ENCODE measurements at places on chromosomes 1 and 21. TPM values are rescaled to one million over a fixed set of nuclear protein-coding genes. Genes with fewer than 3 reads are reported as not detected.

Gene MATN1
- 0.30 TPM for polyA plus RNA-seq

Gene CYP4A11
- 0.08 TPM for polyA plus RNA-seq

DNA sequence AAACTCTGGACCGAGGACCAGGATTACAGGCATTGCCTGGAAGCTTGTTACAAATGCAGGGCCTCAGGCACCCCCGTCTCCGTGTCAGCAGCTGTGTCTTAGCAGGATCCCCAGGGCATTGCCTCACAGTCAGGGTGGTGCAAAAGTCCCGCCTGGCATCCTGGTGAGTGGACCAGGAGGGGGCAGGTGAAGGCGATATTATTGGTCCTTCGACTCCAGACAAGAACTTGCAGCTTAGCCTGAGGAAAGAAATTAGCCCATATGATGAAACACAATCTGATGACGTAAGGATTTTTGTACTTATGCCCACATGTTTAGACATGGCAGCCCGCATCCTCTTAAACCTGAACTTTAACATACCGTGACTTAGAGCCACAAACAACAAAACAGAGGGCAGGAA lies 40.8 kb downstream of the RSPH1 start:
- DNase-seq = no peak

GRCh38 chr1:3410142-3410925 lies 44.1 kb upstream of the ARHGEF16 start:
- no peak for DNase-seq

DNA sequence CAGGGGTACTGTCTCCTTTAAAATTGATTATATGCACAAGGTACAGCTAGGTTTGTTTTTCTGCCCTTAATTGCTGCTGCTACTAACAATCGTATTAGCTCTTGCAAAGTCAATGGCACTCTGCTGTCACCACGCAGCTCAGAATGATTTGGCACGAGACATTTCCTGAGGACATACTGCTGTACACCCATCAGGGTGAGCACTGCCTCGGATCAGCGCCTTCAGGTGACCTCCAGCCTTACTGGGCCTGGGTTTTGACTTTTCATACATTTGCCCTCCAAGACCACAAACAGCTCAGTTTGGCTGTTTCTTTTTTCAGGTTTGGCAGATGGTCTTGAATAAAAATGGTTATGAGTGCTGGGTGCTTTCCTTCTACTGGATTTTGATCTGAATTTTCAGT lies 110.9 kb downstream of the NTPCR start:
- DNase-seq = no peak

DNA sequence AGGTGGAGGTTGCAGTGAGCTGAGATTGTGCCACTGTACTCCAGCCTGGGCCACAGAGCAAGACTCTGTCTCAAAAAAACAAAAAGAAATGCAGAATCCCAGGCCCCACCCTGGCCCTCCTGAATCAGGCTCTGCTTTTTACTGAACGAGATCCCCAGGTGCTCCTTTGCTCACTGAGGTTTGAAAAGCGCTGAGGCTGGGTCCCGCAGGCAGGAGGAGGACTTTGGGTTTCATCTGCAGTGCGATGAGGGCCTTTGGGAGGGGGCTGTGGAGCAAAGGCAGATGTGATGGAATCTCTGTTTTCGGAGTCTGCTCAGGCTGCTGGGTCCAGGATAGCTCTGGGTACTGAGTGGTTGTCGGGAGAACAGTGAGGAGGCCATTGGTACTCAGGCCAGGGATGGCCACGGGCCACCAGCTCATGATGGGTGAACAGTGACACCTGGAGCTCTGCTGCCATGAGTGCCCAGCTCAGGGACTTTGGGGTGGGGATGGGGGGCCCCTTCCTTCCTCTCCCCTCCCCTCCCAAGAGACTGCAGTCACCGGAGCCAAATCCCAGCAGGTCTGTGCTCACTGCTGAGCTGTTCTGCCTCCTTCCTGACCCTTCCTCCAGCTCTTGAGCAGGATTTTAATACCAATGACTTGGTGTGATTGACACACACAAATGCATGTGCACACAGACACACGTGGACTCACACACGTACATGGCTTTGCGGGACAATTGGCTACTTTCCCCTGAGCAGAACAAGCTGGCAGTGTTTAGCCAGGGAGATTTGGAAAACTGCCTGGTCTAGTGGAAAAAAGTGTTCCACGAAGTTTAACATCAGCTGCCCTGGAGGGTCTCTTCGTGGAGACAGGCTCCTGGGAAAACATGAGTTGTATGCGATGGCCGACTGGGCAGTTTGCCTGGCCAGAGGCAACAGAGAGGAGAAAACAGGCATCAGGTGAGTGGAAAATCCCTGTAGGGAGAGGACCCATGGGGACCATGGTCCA lies 3.6 kb upstream of the DHRS3 start:
- DNase-seq = peak; percentile 56

GRCh38 chr1:21361506-21361905 lies 71.2 kb upstream of the ECE1 start:
- no peak for DNase-seq

Data from right lung (tissue), 10 donors.